Substantia nigra (tissue), 51 donors: ENCODE measurements at places on chromosomes 3 and 15.

GRCh38 chr3:162354356-162354755 lies 857.7 kb downstream of the OTOL1 start:
- DNase-seq, result no peak

DNA sequence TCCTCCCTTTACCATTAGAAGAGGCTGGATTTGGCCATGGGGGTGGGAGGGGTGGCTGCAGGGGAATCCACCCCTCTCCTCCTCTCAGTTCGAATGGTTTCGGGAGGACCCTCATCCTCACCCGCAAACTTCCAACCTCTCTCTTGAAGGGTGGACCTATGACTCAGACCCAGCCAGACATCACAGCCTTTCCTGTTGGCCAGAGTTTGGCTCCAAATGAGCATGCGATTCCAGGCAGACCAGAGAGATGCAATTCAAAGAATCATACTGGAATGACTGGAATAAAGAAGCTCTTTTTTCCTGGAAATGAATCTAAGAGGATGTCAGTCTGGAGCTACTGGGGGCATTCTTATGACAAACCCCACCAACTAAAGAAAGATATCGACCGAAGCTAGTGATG lies 516.7 kb upstream of the MDFIC2 start:
- no peak for DNase-seq

- DNase-seq, result no peak
These were observed 32.0 kb upstream of the STXBP5L start for GRCh38 chr3:120875989-120876388.

- DNase-seq, result no peak
These were observed 600.8 kb upstream of the ZNF385D start for GRCh38 chr3:22351806-22352205.

- no peak for DNase-seq
These were observed 584 bp upstream of the XCR1 start for GRCh38 chr3:46027736-46028397.

GRCh38 chr3:107911337-107912000 lies 179.4 kb downstream of the CD47 start:
- DNase-seq, result no peak

DNA sequence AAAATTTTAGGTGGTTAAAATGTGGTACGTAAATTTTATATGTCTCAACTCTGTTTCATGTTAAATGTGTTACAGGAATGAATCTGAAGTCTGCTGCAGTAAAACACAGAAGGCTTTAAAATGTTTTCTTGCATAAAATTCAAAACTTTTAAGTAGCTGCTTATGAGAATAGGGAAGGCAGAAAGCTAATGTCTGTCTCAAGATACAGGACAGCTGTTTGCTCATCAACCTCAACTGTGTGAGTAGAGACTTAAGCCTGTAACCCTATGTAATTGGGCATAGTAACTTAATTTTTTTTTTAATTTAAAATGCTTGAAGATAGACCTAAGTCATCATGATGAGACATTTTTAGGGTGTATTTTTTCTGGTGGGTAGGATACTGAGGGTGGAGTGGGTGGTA lies 38.9 kb downstream of the ZFAND6 start:
- DNase-seq, result no peak

DNA sequence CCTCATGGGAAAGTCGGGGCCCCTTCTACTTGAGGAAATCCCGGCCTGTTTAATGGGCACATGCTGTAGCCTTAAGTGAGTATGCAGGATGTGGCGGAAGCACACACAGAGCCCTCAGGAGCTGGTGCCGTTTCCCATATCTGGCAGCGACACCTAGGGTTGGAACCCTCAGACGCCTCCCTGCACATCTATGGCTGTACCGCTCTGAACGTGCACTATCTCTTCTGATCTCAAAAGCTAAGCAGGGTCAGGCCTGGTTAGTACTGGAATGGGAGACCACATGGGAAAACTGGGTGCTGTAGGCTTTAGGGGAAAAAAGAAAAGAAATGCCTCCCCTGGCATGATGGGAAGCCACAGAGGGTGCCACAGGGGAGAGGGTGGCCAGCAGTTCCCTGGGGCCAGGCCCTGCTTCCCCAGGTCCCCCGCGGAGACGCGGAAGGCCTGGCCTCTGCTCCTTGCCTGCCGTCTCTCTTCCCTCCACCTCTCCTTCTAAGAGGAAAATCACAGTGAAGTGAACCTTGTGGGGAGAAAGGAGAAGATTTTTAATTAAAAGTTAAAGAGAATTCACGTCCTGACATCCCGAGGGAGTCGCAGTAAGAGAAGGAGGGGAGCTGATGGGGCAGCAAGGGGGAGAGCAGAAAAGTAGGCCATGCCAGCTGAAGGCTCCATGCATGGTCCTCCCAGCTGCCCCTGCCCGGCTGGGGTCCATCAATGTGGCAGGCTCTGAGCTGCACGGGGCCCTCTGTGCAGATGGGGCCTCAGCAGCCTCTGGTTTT lies 60.5 kb upstream of the TMEM115 start:
- DNase-seq, result no peak

DNA sequence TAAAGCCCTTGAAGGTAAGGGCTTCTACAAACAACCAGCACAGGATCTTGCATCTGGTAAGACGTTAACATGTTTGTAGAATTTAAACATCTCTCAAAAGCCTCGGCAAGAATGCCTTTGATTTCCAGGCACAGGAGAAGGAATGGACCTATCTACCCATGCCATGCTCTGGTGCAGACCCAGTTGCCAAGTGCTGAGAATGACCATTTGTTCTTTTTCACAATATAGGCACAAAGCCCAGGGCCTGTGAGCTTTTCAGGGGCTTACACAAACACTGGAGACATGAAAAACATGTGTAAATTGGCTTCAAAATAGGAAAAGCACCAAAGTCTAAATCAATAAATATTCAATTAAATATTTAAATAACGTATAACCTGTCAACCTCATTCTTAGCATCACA lies 266.9 kb upstream of the TTC14 start:
- DNase-seq, result peak; percentile 7

DNA sequence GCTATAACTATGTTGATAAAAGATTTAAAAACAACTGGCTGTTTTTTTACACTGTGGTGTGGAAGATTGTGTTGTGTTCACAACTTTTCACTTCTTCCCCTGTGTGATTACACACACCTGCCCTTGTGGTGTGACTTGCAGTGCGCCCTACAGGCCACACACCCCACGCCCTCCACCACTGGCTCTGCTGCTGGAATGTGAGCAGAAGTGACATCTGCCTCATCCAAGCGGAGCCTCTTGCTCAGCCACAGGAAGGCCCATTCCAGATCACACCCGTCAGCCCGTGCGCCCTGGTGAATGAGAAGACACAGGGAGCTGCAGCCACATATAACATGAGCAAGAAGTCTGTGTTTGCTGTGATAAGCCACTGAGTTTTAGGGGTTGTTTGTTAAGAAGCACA lies 7.0 kb downstream of the CCR2 start:
- DNase-seq, result no peak

- no peak for DNase-seq
These were observed 27.6 kb upstream of the CXCR6 start for GRCh38 chr3:45915518-45916231.

- DNase-seq, result no peak
These were observed 94.1 kb downstream of the PEX5L start for GRCh38 chr3:179942553-179943075.

DNA sequence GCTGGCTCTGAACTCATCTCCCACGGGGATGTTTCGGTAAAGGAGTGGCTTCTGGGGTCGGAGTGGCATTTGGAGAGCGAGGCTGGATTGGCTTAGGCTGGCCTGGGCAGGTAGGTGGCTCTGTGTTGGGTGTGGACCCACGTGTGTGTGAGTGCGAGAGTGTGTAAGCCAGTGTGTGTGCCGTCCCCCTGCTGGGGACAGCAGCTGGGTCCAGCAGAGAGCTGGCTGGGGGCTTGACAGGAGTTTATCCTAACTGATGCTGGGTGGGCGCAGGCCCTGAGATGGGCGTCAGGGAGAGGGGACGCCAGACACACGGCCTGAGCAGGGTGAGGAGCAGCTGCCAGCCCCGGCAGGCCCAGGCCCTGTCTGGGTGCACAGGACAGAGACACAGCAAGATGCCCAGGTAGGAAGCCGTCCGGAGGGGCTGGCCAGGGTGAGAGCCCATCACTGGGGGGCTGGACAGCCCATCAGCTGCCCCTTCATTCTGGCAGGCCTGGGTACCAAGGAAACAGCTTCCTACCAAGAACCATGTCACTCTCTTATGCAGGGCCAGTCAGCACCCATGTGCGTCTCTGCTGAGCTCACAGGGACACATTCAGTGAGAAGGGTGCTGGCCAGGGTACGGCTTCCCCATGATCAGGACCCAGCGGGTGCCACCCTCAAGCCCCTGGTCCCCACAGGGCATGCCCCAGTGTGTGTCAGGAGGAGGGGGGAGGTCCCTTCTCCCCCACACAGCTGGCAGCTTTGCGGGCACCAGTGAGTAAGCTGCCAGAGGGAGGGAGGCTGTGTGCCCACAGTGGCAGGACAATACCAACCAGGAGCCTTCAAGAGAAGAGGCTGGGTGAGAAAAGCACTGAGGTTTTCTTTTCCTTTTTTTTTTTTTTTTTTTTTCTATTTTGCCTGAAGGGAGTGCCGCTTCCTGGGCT lies 1.1 kb downstream of the PAK6 start:
- DNase-seq, result no peak

- DNase-seq, result no peak
These were observed 32.4 kb upstream of the MTMR10 start for GRCh38 chr15:31023841-31024240.

- DNase-seq, result no peak
These were observed 9.1 kb downstream of the ADAMTS17 start for GRCh38 chr15:100332721-100333120.

DNA sequence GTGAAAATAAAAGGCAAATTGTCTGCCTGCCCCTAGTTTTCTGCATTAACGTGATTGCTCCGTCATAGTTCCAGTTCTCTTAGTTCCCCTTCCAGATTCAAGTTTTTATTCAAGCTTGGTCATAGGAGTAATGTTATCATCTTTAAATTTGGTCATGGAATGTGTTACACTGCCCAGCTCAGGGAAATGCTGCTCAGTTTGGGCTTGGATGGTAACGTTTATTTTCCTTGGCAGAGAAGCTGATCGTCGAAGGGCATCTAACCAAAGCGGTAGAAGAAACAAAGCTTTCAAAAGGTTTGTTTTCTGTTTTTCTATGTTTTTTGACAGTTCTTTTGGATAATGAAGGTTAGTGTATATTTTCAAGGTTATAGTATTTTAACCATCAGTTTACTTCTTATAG lies 118.4 kb upstream of the FLNB start:
- DNase-seq, result no peak

DNA sequence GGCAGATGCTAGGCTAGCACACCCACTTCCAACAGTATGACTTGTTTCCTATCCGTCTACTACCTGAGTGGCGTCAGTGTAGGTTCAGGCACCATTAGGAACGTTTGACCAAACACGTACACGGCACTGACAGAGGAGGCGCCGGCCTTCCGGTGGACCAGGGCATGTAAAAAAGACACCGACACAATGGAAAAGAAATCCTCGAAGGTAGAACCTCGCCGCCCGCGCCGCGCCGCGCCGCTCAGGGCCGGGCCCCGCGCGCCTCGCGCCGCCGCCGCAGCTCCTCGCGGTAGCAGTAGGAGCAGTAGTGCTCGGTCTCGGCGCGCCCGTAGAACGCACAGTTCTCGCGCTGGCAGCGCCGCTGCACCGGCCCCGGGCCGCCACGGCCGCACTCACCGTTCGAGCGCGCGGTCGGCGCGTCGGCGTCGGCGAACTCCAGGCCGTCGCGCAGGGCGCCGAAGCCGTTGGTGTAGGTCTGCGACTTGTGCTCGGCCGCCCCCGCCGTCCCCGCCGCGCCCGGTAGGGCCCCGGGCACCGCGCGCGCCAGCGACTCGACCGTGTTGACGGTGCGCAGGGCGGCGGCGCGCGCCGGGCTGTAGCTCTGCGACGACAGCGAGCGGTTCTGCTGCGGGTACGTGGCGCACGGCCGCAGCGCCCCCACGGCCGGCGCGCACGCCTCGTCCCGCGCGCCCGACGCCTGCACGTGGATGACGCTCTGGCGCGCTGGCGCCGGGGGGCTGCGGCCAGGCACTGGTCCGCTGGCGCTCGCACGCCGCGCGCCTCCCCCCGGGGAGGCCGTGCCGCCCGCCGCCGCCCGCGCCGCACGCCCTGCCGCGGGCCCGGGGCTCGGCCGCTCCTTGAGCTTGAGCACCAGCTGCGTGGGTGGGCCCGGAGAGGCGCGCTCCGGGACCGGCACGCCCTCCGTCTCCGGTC lies 156.7 kb downstream of the KLF13 start:
- no peak for DNase-seq

GRCh38 chr3:118229196-118229595 lies 805.5 kb downstream of the IGSF11 start:
- no peak for DNase-seq

- DNase-seq, result peak; percentile 3
These were observed 44.1 kb downstream of the SENP2 start for GRCh38 chr3:185630182-185630622.

DNA sequence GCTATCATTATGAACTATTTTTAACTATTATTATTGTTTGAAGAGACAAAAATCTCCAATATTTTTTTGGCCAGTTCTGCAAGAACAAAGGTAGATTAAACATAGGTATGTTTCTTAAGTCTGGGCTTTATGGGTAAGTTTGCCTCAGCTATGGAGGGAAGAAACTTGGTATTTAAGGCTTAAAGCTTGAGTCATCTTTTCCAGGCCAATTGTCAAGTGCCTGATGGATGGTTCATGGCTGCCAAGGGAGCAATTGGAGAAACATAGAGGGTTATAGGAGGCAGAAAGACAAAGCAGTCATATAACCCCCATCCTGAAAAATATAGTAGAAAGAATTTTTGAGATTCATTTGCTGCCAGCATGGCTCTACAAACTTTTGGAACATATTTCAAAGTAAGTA lies 7.2 kb upstream of the STAC start:
- DNase-seq, result no peak

GRCh38 chr3:119221779-119222320 lies 18.8 kb downstream of the B4GALT4 start:
- no peak for DNase-seq

DNA sequence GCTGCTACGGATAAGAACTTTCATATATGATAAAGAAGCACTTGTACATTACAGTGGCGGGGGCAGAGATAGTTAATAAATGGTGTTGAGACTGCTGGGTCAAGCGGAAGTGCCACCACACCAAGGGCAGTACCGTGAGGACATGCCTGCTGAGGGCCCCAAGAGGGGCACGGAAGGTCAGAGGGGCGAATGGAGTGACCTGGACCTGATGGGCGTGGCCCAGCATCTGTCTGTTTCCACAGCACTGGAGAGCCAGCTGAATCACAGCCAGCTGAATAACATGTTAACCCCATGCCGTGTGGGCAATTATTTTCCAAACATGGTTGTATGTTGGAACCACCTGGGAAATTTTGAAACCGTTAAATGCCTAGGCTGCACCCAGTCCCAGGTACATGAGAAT lies 37.2 kb downstream of the ANKDD1A start:
- DNase-seq, result no peak

DNA sequence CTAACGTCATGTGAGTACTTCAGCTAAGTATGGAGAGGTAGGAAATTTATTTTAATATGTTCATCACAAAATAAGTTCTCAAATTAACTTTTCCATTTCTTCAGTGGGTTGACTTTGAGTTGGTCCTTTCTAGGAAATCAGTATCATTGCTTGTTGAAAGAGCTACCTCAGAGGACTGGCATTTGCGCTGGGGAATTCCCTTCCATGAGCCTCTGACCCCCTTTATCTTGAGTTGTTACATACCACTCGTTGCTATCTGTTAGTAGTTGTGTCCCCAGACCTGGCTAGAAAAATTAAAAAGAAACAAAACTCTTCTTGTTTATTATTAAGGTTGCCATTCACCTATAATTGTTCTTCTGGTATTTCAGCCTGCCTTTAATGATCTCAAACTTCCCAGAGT lies 96.8 kb upstream of the ROBO2 start:
- no peak for DNase-seq
